Endothelial cell of umbilical vein (primary cell): ENCODE measurements at places on chromosomes 12 and 14. TPM values are rescaled to one million over a fixed set of nuclear protein-coding genes. Genes with fewer than 3 reads are reported as not detected.

PCNX1 gene
- 21.4 and 24.0 TPM in 2 replicates for polyA plus RNA-seq

CTSG gene
- not detected in 2 replicates for polyA plus RNA-seq

DNA sequence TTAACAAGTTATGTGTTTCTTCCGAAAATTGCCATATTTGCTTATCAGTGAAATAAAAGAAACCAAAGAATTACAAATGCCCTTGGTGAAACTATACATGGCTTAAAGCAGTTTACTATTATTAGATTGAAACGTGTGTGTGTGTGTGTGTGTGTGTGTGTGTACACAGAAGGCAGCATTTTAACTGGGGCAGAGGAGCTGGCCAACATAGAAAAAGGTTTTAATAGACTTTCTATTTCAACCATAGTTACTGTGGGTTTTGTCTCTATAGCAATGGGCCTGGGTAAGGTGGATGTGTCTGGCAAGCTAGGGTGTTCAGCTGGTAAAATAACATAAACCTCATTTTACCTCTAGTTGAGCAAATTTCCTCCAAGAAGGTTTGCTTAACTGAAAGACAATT, 6.5 kb downstream of the PRICKLE1 start:
- DNase-seq, result peak; percentile 25

DNA sequence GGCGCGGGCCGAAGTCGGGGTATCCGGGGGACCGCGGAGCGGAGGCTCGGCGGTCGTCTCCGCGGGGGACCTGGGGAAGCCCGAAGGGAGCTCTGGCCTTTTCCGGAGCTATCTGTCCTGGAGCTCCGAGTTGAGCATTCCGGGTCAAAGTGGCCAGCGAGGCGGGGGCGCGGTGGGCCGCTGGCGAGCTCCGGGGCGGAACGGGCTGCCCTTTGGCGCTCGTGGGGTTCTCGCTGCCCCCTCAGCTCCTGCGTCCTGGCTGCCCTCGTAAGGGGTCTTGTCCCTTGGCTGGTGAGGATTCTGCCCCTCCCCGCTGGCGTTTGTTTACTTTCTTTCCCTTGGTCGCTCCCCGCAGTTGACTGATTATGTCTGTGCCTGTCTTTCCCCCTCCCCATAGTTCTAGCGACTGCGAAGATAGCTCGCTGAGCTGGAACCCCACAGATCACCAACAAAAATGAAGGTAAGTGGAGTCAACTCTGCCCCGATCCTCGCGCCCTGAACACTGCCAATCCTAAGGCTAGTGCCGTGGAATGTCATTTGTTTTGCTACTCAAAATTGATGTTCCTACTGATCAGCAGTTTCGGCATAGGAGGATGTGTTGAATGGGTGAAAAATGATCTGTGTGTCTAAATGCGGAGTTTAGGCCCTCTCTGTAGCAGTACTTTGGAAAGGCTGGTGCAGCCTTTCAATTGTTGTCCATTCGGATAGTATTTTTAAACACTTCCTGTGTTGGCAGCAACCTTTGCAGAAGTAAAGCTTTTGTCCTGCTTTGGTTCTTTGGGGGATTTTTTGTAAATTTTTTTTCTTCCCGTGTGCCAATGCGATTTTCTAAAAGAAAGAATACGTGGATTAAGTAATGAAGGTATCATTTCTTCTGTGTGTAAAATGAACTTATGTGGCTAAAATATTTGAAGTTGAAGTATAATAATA, 1.3 kb downstream of the ARID4A start:
- DNase-seq, result peak; percentile 46

DNA sequence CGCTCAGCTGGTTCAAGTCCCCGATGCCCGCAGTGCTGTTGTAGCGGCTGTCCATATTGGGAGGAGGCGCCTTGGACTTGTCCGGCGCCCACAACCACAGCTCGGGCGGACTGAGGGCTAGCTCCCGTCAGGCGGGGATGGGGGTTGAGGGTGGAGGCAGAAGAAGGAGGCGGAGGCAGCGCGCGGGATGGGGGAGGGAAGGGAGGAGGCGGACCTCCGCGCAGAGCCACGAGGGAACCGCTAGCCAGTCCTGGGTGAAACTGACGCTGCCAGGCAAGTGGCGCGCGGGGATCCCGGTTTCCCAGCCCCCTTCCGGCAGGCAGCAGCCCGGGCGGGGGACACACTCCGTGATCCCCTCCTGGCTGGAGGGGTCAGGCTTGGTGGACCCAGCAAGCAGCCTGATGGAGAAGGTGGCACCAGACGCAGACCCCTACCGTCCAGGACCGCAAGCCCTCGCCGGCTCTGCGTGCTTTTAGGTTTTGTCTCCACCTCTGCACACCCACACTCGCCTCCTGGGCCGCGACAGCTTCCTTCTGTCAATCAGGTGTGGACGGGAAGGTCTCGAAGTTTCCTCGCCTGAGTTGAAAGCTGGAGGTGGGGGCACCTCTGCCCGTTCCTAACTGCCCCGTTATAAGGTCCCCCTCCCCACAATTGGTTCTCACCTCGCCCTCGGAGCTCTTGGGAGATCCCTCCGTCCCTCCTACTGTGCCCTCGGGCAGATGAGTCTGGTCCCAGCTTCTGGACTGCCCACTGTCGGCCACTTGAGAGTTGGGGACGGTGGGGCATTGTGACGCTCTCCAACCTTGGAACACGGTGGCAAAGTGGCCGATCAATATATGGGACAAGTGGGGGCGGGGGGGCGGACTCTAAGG, at the start of gene CPNE8:
CPNE8 (minus strand) TSS at position 112 of the 872 bp plus-strand sequence; CDS start at position 55, 57 bp downstream.
- peak; percentile 79 for DNase-seq

- no peak for DNase-seq
These were observed 25.5 kb upstream of the EMP1 start for GRCh38 chr12:13170892-13171490.

DNA sequence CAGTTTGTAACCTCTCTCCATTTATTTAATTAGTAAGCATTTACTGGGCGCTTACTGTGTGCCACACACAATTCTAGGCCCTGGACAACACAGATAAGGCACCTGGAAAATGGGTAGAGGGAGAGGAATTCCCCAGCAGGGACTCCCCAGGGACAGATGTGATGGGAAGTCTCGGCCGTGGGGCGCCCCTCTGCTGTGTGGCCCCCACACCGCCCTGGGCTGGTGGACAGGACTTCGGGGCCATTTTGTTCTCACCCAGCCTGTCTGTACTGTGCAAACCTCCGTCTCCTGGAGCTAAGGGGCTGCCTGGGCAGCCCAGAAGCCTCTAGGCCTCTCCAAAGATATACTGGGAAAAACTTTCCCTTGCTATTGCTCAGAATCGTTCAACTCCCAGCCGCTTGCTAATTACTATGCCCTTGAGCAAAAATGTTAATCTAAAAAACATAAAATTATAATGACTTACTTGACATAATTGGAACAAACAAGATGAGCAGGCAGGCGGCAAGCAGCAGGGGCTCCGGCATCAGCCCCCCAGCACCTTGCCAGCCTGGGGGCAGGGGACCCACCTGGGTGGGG, 64.4 kb upstream of the NCOR2 start:
- DNase-seq, result no peak

- no peak for DNase-seq
These were observed 12.3 kb upstream of the TMED10 start for GRCh38 chr14:75188520-75189268.

DNA sequence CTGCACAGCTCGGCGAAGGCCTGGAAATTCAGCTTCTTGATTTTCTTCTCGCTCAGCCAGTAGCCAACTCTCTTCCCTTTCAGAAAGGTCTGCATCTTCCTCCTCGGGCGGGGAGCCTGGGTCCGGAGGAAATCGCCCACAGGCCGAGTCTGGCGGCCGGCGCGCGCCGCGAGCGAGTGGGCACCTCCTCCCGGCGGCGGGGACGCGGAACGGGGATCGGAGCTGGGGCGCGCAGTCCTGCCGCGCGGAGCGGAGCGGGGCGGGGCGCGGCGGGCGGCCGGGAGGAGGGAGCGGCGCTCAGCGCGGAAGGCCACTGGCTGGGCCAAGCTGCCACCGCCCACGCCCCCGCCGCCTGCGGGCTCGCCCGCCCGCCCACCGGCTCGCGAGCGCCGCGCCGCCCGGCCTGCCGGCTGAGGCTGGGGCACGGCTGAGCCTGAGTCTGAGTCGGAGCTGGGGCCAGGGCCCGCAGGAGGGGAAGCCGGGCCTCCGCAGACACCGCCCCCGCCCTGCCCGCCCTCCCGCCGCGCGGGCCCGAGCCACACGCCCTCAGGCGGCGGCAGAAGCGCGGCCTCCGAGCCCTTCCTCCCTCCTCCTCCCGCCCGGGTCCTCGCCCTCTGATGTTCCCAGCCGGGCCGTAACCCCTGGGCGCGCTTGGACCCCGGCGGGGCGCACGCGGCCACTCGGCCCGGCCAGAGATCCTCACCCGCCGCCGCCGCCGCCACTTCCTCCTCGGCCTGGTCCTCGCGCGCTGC, 480 bp downstream of the ITPK1 start:
- peak; percentile 83 for DNase-seq

DNA sequence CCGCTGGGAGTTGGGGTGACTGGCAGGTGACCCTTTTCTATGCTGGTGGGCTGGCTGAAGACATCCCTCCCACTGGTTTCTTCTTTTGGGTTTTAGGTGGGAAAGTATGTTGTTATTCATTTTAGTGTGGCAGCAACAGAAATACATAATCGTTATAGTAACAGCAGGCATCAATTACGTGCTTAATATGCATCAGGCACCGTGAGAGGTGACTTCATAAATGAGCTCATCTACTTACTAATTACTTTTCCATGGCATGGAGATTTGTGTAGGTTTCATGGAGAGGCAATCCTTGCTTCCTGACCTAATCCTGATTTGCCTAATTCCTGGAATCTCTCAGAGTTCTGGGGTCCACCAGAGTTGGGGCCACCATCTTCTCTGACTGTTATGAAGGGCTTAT, 13.4 kb upstream of the CELA1 start:
- DNase-seq, result no peak

GRCh38 chr14:68359022-68359836, 433.6 kb downstream of the ZFP36L1 start:
- no peak for DNase-seq

DNA sequence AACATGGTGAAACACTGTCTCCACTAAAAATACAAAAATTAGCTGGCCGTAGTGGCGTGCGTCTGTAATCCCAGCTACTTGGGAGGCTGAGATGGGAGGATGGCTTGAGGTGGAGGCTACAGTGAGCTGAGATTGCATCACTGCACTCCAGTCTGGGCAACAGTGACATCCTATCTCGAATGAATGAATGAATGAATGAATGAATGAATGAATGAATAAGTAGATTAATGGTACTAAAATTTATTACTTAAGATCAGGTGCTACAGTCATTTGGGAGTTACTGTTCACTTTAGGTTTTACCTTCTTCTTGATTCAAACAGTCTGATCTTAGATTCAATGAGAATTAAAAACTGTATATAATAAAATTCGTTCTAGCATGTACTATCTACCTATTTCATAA, 31.6 kb upstream of the WDR89 start:
- no peak for DNase-seq

GRCh38 chr12:32860192-32860591, 36.4 kb downstream of the PKP2 start:
- DNase-seq, result no peak

DNA sequence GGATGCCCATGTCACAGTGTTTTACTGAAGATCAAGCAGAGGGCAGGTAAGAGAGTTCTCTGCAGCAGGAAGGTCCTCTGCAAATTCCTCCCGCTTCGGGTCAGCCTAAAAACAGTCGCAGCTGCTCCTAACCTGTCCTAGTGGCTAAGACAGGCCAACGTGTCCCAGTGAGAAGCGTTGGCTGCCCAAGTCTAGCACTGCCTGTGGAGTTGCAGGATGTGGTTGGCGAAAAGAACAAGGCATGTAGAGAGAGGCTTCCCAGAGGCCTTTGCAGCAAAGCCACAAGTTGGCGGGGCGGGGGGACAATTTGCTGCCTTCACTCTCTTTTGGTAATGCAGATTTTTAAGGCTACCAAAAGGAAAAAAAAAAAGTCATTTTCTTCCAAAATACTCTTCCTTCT, 340.1 kb downstream of the BCL11B start:
- DNase-seq, result no peak

GRCh38 chr14:45587142-45587541, 334.1 kb upstream of the MIS18BP1 start:
- no peak for DNase-seq

DNA sequence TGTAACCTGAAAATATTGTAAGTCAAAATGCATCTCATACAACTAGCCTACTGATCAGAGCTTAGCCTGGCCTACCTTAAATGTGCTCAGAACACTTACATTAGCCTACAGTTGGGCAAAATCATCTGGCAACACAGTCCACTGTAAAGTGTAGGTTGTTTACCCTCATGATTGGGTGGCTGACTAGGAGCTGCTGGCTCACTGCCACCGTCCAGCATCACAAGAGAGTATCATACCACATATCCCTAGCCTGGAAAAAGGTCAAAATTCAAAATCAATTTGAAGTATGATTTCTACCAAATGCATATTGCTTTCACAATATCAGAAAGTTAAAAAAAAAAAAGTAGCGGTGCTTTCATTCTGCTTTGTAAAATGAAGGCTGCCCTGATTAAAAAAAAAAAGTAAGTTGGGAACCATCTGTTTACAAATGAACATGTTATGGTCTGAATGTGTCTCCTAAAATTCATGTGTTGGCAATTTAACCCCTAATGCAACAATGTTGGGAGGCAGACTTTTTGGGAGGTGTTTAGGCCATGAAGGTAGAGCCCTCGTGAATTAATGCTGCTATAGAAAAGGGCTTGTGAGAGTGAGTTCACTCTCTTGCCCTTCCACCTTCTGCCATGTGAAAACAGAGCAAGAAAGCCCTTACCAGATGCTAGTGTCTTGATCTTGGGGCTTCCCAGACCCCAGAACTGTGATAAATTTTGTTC, 211.8 kb downstream of the PPM1H start:
- no peak for DNase-seq

DNA sequence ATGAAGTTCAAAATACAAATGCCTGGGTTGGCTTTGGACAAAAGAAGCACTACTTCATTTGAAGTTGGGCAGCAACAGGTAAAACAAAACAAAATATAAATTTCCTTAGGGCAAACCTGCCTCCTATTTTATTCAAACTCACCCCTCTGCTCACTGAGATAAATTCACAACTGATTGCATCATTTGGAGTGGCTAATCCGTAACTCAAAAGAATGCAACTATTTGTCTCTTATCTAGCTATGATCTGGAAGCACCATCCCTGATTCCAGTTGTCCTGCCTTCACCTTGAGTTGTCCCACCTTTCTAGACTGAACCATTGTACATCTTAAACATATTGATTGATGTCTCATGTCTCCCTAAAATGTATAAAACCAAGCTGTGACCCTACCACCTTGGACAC, 145.0 kb downstream of the CCER1 start:
- no peak for DNase-seq

DNA sequence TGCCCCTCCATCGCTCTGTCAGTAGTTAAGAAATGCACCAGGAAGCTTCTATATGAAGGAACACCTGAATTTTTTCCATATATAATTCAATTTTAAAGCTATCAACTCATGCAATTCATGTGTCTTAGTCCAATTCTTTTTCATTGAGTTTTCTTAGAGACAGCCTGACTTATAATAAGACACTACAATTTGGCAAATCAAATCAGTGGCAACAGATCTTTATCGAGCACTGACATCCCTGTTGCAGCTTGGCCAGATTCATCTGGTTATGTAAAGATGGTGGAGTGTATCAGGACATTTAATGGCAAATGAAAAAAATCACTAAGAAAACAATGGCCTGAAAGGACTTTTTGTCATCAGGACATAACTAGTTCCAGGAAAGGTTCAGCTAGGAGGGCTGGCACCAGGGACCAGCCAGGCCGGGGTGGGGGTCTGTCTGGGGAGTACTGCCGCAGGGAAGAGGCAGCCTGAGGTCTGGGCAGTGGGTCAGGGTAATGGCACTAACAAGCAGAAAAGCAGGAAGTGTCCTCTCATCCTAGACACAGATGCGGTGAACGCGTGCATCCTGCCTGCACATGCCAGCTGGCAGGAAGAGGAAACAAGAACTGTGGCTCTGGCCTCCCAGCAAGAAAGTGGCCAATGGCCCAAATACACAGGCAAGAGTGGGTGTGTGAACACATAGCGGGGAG, 100.5 kb upstream of the LMNTD1 start:
- peak; percentile 63 for DNase-seq

GRCh38 chr14:78325911-78326310, 155.7 kb downstream of the NRXN3 start:
- DNase-seq, result no peak
